ENCODE measurements at places on chromosomes 2 and 18. TPM values are rescaled to one million over a fixed set of nuclear protein-coding genes. Genes with fewer than 3 reads are reported as not detected.

DNAH6 gene
- 5.1 TPM for polyA plus RNA-seq

DNA sequence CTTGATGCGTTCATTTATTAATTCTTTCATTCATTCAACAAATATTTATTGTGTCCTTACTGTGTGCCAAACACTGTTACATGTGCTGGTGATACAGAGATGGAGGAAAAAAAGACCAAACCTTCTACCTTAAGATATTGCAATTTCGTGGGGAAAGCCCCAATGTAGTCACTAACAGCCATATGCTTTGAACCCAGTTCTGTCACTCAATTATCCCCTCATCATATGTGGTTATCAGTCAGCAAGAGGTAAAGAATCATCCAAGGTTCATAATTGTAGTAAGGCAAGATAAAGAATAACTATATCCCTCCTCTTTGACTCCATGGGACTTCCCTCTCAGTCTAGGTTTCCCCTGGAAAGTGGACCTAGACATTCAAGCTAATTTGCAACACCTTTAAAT lies 1185.6 kb upstream of the CELF4 start:
- no peak overlapping the region for H3K27ac ChIP-seq
- H3K27me3 ChIP-seq = no peaks in the 10 kb centered on the region
- no peaks in the 10 kb centered on the region for H3K36me3 ChIP-seq
- no peaks in the 10 kb centered on the region for H3K4me1 ChIP-seq
- H3K4me3 ChIP-seq = no peak overlapping the region

DNA sequence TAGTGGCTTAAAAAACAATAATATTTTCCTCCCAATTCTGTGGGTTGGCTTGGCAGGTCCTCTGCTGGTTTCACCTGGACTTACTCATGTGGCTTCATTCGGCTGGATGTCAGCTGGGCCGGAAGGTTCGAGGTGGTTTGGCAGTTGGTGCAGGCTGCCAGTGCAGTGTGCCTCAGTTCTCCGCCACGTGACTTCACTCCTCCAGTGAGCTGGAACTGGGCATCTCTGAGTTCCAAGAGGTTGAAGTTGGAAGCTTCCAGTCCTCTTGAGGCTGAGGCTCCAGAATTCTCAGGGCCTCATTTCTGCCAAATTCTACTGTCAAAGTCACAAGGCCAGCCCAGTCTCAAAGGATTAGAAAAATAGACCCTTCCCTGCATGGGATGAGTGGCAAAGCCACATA lies 83.4 kb upstream of the B3GNT7 start:
- no peaks in the 10 kb centered on the region for H3K36me3 ChIP-seq
- DNase-seq = no peak
- no peak overlapping the region for H3K4me3 ChIP-seq

DNA sequence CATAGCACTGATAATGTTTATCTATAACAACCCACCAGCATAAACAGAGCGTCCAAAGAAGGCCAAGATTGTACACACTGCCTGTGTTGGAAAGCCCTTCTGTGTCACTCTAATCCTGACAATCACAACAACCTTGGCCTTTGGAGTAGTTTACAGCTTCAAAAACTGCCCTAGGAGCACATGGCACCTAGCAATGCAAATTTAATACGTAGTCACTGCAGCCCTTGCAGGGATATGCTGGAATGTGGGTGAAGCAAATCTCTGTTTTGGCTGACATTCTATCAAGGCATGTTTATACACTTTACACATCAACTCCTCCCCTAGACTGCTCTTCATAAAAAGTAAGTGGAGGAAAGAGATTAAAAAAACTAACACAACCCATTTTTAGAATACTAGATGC lies 66.8 kb downstream of the GRB14 start:
- no peak for DNase-seq
- H3K27ac ChIP-seq = no peak overlapping the region
- no peaks in the 10 kb centered on the region for H3K36me3 ChIP-seq
- no peak overlapping the region for H3K4me3 ChIP-seq
- no peaks in the 10 kb centered on the region for H3K27me3 ChIP-seq
- no peaks in the 10 kb centered on the region for H3K4me1 ChIP-seq

DNA sequence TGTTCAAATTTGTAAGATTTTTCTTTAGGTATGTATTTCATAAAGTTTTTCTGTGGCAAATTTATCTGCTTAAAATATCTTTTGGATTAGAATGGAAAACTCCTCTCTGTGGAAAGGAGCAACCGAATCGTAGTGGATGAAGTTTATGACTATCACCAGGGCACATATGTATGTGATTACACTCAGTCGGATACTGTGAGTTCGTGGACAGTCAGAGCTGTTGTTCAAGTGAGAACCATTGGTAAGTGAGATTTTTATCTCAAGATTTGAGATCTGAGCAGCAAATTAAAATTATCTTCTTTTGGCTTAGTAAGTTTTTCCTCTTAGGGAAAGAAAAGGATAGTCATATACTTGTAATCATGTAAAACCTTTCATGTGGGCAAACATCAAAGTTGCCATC lies 14.2 kb downstream of the IL18RAP start:
- no peak overlapping the region for H3K4me3 ChIP-seq
- no peak for DNase-seq
- H3K4me1 ChIP-seq = peaks cover 21% of the 10 kb centered on the region
- no peaks in the 10 kb centered on the region for H3K36me3 ChIP-seq

DNA sequence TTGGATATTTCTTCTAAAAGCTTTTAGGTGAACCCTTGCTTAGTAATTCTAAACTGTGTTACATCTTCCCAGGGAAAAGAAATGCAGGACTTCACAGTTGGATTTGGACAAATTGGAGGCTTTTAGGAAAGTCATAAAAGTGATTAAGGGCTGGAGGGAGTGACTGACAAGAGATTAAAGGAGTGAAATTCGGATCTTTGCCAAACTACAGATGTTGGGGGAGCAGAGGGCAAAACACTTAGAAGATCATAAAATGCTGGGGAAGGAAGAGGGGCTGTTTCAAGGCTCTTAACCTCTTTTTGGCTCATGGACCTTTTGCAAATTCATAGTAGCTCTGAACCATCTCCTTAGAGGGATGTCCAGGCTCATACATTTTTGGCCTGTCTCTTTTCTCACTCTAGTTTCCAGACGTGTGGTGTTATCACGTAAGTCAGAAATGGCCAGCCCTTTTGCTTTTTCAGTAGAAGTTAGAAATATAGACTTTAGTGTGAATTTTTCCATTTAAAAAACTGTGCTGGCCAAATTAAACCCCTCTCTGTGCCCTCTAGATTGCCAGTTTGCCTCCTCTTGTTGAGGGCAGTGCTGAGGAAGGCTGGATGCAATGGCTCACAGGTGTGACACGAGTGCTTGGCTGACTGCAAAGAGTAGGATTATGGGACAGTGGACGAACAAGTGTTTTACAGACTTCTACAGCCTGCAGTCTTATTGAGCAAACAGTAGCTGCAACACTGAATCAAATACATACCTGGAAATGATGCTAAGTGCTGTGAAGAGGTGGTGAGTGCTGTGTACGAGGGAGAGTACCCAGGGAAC lies 109.9 kb downstream of the LYPD6B start:
- no peaks in the 10 kb centered on the region for H3K4me1 ChIP-seq
- DNase-seq = no peak
- H3K4me3 ChIP-seq = no peak overlapping the region
- no peak overlapping the region for H3K27ac ChIP-seq

GRCh38 chr2:238945433-238946150 lies 97.7 kb downstream of the TWIST2 start:
- H3K27ac ChIP-seq = no peak overlapping the region
- H3K4me1 ChIP-seq = no peaks in the 10 kb centered on the region
- no peaks in the 10 kb centered on the region for H3K27me3 ChIP-seq
- no peak overlapping the region for H3K4me3 ChIP-seq
